ENCODE measurements at places on chromosomes 12 and 14. TPM values are rescaled to one million over a fixed set of nuclear protein-coding genes. Genes with fewer than 3 reads are reported as not detected.

GRCh38 chr12:90029317-90029716 is 320.7 kb upstream of the ATP2B1 start:
- no peak for DNase-seq

The SLC4A8 gene
- total RNA-seq, result 12.6 TPM

DNA sequence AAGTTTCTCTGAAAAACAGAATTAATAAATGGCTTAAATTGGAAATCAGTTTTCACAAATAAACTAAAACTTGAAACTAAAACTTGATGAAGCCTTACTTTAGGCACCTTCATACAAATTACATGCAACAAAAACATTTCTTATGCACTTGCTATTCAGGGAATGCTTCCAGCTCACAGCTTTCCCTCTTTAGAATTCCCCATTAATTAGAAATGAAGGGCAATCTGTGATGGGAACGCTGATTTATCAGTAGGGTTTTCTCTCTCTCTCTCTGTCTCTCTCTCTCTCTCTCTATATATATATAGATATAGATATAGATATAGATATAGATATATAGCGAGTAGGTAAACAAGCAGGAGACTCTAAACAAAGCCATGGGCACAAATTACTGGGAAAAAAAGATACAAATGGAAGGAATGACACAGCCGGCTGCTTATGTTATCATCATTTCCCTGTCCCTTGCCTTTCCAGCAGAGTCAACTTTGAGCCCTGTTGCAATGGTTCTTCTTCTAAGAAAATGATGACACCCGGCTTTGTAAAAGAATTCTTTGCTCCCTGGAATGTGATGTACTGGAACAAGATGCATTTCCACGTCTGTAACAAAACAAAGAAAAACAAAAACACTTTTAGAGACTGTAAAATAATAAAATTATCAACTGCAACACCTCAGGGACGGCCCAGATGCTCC is 1121.6 kb upstream of the TMEM132C start:
- DNase-seq, result no peak

DNA sequence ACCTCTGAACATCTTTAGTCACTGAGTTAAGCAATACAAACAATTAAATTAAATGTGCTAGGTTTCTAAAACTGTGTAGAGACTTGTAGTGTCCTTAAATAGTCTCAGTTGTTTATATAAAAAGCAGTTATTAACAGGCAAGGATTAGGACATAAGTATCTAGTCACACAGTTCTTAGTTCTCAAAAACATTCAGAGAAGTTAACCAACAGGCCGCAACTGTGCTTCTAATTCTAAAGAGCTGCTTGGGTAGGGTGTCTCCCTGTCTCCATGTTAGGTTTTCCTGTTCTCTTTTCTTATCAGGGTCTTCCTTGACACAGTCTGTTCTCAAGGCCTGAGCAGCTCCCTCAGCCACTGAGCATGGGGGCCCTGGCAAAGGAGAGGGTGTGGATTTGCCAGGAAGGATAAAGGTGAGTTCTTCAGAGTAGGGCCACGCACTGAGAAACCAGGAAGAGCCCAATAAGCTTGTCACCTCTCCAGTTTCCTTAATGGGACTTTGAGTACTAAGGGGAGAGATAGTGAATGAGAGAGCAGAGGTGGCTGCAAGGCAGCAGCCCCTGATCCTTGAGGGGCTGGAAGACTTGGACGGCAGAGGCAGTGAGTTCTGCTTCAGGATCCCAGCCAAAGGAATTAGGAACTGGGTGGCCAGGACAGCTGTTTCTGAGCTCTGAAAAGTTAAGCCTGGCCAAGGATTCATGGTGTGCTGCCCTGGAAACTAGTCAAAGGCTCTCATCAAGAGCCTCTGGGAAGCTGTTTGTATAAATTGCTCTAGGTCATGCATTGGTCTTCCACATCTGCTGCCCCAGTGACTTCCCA is 177.3 kb downstream of the MYRFL start:
- DNase-seq, result no peak

GRCh38 chr14:32403021-32403420 is 73.9 kb downstream of the AKAP6 start:
- DNase-seq, result no peak

DNA sequence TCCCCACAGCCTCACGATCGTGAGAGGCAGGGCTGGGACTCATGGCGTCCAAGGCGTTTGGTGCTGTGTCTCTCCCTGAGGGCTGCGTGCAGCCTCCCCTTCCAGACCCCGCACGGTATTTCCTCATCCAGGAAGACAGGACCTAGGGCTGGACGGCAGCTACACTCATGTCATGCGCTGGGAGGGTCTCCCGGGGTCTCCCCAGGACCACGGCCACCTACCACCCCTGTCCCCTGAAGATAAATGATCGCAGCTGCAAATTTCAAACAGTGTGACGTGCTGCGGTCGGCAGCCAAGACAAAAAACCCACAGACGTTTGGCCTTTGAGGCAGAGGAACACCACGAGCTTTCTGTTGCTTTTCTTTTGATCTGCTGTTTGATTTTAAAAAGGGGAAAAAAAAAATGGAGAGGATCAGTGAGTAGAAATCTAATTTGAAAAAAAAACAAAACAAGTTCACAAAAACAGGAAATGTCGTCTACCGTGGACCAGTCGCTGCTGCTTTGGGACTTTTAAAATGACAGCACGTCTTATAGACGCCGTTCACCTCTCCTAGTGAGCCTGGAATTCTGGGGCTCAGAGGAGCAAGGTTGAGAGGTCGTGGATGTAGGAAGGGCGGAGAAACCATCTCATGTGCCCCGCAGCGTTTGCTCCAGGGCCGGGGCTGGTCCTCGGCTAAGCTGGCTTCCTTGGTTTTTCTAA is 237.6 kb downstream of the SLC41A2 start:
- DNase-seq, result peak; percentile 85

- no peak for DNase-seq
These were observed 113.0 kb downstream of the ZFP36L1 start for GRCh38 chr14:68679746-68680467.

DNA sequence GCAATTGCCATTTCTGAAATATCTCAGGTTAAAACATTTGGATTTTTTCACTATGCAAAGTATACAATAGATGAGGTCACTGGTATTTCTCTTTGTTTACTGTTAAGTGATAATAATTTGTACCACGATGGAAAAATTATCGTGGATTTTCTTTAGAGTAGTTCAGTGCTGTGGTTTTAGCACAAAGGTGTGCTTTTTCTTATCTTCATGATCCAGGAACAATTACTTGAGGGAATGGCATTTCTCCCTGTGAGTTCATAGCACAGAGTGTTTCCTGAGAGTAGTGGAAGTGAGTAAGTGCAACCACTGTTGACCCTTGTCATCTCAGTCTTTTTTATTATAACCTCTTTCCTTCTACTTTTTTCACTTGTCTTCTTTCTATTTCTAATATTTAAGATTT is 86.8 kb downstream of the FGD4 start:
- DNase-seq, result no peak

- no peak for DNase-seq
These were observed 45.6 kb downstream of the PITPNM2 start for GRCh38 chr12:123105211-123105826.

DNA sequence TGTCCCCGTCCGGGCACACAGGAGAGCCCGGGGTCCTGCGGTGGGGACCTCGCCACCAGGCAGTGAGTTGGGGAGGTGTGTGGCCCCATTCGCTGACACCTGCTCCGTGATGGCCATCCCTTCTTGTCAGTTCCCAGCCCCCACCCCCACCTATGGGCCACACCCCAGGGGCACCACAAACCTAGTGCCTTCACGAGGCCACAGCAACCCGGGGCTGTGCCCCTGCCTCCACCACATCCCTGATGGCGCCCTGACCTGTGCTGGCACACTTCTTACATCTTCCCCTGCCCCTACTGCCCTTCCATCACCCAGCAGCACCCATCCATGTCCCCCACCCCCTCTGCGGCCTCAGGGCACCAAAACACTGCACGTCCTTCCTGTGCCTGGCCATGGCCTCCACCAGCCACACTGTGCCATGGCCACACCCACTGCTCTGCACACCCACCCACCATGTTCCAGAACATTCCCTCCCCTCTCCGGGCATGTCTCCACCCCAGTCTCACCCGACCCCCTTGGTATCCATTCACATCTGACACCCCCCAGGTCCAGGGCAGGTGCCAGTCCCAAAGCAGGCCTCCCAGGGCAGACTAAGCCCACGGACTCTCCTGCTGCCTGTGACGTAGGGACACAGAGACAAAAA is 24.4 kb downstream of the JAG2 start:
- DNase-seq, result no peak

GRCh38 chr12:45256721-45257120 is 40.8 kb downstream of the ANO6 start:
- DNase-seq, result no peak

GRCh38 chr12:124498275-124499189 is 68.9 kb downstream of the NCOR2 start:
- DNase-seq, result no peak

DNA sequence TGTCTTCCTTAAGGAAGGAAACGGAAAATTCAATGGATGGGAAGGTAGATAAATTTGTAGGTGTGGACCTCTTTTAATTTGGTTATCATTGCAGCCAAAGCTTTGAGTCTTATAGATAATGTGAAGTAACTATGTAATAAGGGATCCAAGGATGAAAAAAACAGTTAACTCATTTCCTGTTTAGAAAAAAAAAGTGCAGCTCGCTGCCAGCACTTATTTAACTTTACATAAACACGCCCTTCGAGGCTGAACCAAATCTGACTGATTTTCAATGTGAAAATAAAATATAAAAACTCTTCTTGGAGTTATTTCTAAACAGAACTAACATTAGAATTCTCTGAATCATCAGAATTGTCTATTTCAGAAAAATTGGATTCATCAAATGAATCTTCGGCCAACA is 7.0 kb downstream of the NUBPL start:
- no peak for DNase-seq

The LRTM2 gene
- total RNA-seq, result not detected

The ABHD12B gene
- total RNA-seq, result not detected

DNA sequence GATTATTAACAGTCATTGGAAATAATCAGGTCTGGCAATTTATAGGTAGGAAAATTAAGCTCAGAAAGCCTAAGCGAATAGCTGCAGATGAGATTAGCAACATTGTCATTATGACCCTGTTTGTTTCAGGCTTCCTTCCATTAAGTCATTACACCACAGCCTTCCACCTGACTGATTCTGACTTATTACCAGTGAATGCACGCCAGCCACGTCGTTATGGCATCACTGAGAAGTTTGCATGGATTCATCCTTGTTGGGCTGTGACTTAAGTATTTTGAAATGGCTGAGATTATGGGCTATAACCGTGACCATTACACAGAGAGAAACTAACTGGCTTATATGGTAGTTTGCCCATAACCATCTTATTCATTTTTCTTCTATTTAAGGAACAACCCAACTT is 18.6 kb downstream of the RASSF8 start:
- DNase-seq, result no peak

The RPGRIP1 gene
- not detected for total RNA-seq

- no peak for DNase-seq
These were observed 81.2 kb upstream of the RAP1B start for GRCh38 chr12:68529466-68529865.

Data from activated CD8-positive, alpha-beta T cell treated with anti-CD3 and anti-CD28 coated beads, Interleukin-2, amount 10 ng/mL, durations not matched to agents 7 days and 5 days (primary cell).